Ureter (tissue), 1 donor: ENCODE measurements at places on chromosomes 5 and 9. TPM values are rescaled to one million over a fixed set of nuclear protein-coding genes. Genes with fewer than 3 reads are reported as not detected.

The LIFR gene
- 65.4 TPM for total RNA-seq

The SLC25A2 gene
- total RNA-seq = 1.3 TPM

The IFNA21 gene
- total RNA-seq = not detected

The IFNA13 gene
- total RNA-seq = not detected

GRCh38 chr5:115941051-115941675 lies 21.1 kb upstream of the LVRN start:
- DNase-seq = no peak

DNA sequence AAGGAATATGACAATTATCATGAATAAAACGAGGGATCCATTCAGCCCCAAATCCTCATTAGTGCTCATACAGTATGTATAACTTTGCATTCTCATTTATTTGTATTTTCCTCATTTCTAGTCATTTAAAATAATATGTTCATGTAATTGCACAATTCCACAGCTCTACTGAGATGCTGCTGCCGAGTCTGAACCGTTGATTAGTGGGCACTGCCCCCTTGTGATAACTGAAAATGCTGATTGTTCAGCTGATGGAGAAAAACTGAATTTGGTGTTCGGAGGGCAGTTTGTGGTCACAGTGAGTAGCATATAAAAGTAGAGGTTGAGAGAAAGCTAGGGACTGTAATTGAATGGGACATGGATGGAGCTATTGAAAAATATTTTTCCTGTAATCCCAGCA lies 12.2 kb upstream of the GPR151 start:
- no peak for DNase-seq

DNA sequence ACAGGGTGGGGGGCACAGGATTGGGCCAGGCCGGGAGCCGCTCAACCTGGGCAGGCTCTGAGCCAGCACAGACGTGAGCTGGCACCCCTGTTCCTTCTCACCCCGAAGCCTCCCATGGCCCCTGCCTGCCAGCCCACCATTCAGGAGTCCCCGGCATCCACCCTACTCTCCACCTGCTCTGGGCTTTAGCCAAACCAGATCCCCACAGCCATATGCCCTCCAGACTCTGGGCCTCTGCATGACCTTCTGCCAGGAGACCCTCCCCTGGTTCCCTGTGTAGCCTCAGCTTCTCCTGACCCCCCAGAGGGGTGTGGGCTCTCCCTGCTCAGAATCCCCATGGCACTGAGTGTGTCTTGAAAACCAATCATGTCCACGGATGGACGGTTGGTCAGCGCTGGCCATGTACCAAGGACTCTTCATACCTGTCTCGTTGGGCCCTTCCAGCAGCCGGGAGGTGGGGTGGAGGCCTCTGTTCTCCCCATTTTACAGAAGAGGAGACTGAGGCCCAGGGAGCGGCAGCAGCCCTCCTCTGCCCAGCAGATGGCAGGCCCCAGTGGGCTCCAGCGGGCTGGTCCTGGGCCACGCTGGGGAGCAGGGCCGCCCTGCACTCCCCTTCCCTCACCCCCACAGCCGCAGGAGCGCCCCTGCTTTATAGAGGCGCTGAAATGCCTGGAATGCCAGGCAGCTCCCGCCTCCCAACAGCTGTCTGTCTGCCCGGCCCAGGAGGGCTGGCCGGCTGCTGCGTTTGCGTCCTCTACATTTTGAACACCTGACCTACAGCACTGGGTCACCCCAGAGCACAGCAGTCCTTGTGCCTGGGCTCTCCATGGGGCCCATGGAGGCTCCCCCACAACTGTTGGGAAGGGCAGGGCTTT lies 3.5 kb upstream of the MYMK start:
- no peak for DNase-seq

GRCh38 chr5:62780888-62781287 lies 202.3 kb downstream of the LRRC70 start:
- no peak for DNase-seq

- DNase-seq = no peak
These were observed 25.4 kb downstream of the STARD4 start for GRCh38 chr5:111486926-111487325.

GRCh38 chr5:153517241-153517611 lies 26.8 kb downstream of the GRIA1 start:
- no peak for DNase-seq

GRCh38 chr9:93576258-93577077 lies at the start of gene PHF2:
PHF2 (plus strand) TSS chr9:93576584; CDS start chr9:93576774, 190 bp downstream.
- DNase-seq = no peak

- DNase-seq = no peak
These were observed 64.8 kb downstream of the SMIM23 start for GRCh38 chr5:171850324-171850947.

DNA sequence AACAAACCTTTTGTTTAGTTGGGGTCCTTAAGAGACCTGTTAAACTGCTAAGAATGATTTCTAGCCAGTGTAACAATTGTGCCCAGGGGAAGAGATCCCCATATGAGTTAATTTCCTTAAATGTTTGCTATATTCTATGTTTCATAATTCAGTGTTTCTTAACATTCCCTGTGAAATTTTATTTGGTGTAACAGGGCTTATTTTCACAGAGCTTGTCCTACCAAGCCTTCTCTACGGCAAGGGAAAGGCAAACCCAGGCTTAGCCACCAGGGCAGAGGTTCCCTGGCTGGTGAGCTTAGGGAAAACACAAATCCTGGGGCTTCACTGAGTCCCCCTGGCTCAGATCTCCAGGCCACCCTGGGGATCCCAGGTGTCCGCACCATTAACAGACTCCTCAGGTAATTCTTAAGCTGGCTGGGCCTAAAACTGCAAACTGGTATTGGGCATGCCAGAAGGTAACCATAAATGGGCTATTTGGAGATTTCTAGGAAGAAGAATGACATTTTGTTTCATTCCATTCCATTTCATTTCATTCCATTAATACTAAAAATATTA lies 17.0 kb upstream of the LCP2 start:
- no peak for DNase-seq

DNA sequence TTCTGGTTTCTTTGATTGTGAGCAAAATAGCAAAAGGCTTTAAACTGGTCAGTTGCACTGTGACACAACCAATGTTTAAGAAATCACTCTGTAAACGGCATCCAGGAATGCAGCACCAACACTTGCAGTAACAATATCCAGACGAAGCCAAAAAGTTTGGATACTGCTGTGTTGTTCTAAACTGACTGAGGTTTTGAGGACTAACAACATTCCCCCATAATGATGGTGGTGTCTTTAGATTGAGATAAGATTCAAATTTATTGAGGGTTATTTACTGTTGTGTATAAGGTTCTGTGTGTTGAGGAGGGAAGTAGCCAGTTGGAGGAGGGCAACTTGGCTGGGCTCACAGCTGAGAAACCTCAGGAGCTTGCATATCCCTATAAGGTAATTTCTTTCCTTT lies 353.6 kb downstream of the BNC2 start:
- no peak for DNase-seq

DNA sequence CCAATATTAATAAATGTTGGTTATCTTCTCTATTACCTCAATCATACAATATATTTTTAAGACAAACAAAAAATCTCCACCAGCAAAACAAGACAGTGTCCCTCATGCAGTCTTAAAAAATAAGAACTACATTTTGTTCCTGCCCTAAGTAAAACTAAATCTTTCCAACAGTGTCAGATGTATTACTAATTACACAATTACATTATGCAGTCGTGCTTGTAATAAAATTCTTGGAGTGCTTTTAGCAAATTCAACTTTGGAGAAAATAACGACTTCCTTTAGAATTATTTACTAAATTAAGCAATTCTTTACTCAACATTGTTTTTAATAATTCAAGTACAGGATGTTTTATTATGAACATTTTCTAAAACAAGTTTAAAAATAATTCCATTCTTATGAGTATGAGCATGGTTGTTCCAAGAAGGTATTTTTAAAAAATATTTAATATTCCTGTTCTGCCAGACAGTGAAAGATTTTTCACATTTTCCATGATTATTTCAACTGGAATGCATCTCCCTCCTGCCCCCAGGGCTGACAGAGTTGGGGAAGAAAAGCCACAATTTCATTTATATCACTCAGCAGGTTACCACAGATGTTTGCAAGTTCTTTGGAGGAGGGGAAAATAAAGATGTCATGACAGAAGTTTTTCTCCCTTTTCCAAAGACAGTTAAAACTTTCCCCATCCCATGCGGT lies 137.9 kb downstream of the FAM114A2 start:
- DNase-seq = no peak

GRCh38 chr5:175264406-175264805 lies 179.6 kb downstream of the DRD1 start:
- DNase-seq = no peak

DNA sequence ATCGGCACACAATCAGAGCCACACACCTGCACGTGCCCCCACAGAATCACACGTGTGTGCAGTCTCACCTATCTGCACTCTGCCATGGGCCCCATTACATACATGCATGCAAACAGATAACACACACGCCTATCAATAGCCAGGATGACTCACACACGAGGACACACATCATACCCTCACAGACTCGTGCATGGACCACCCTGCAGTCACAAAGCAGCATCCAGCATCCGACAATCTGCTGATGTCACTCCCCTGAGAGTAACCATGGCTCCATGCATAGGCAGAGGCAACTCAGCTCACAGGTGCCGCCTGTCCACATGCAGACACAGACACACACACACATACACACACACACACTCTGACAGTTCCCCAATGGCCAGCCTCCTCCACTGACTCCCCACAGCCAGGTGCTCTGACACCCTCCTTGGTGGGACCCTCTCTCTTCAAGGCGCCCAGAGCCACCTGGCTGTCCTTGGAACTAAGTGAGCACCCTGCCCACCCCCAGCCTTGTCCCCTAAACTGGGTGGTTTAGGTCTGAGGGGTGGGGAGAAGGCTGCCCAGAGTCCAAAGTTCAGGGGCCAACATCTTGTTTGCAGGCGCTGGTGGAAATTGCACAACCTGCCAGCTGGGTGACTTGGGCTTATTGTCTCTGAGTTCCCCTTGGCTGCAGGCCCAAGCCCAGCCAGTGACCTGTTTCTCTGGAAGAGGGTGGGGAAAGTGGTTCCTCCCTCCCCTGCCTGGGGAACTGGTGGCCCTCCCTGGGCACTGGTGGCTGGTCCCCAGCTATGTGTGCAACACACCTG lies 34.6 kb upstream of the NEK6 start:
- no peak for DNase-seq
